ENCODE measurements at places on chromosomes 5 and 9.

GRCh38 chr5:120258123-120258522 is 206.0 kb upstream of the PRR16 start:
- peak; percentile 84 for DNase-seq

GRCh38 chr5:53971131-53971530 is 339.2 kb downstream of the ARL15 start:
- DNase-seq = no peak

- DNase-seq = no peak
Measured at GRCh38 chr5:158648631-158649030, 451.1 kb downstream of the EBF1 start.

GRCh38 chr9:114224247-114224610 is 68.9 kb downstream of the COL27A1 start:
- no peak for DNase-seq

GRCh38 chr5:142769251-142769792 is 855 bp upstream of the ARHGAP26 start:
- no peak for DNase-seq

GRCh38 chr9:112360047-112360804 is 19.7 kb upstream of the HSDL2 start:
- no peak for DNase-seq

DNA sequence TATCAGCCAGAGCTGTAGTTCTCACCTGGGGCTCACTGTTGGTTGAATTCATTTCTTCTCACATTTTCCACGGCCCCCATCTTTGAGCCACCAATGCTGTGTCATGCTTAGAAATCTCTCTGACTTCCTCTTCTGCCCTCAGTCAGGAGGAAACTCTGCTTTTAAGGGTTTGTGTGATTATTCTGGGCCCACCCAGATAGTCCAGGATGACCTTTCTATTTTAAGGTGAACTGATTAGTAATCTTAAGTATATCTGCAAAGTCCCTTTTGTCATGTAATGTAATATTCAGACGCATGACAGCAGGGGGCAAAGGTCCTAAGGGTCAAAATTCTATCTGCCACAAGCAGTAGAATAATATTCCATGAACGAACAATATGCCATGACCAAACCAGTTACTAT is 88.4 kb downstream of the AK8 start:
- DNase-seq = peak; percentile 69

DNA sequence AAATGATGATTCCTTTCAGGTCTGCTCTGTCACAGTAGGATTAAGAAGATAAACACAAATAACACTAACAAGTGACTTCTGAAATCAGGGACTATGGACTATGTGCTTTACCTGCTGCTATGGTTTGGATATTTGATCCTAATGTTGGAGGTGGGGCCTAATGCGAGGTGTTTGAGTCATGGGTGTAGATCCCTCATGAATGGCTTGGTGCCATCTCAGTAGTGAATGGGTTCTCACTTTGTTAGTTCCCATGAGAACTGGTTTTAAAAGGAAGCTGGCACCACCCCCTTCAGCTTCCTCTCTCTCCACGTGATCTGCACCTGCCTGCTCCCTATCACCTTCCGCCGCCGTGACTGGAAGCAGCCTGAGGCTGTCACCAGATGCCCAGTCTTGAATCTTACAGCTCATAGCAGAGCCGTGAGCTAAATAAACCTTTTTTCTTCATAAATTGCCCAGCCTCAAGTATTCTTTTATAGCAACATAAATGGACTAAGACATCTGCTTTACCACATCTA is 3.3 kb downstream of the PPIC start:
- DNase-seq = no peak

DNA sequence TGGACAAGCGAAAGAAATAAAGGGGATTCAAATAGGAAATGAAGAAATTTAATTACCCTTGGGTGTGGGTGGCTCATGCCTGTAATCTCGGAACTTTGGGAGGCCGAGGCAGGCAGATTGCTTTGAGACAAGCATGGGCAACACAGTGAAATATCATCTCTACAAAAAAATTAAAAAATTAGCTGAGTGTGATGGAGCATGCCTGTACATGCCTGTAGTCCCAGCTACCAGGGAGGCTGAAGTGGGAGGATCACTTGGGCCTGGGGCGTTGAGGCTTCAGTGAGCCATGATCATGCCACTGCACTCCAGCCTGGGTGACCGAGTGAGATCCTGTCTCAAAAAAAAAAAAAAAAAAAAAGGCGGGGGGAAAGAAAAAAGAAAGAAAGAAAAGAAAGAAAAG is 4.0 kb upstream of the RCL1 start:
- no peak for DNase-seq

- no peak for DNase-seq
Measured at GRCh38 chr9:100269656-100270055, 83.1 kb downstream of the TEX10 start.

All from KBM-7 (cell line).